ENCODE measurements at places on chromosomes 13 and 19.
A peak's percentile ranks its signal among the peaks of the same experiment; 100 is the strongest.

DNA sequence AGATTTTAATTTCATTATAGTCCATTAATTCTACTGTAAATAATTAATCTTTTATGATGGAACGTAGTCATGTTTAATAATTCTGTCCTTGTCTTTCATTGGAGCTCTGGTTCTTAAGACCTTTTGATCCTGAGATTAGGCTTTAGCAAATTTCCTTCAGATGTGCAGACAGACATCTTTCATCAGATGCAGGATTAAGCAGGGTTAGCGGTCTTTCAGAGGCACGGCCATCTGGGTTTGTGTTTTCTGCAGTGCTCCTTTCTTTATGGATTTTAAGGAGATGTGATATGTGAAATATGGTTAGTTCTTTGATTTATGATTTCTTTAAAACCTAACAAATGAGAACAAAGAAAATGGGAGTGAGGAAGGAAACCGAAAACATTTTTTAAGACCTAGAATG, 643.9 kb upstream of the SGCG start:
- no peak for DNase-seq

DNA sequence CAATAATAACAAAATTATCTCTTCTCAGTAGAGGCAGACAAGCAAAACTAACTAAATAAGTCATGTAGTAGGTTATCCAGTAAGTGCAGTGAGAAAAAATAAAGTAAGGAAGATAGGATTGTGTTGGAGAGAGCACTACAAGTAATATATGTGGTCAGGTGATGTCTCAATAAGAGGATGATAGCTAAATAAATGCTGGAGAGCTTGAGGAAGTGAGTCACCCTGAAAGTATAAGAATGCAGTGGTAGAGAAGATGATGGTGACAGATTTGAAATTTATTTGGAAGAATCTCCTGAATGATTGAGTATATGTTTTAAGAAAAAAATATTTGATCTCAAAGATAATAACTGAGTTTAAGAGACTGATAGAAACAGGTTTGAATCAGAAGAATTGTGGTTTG, 152.2 kb upstream of the PRR20A start:
- no peak for DNase-seq

DNA sequence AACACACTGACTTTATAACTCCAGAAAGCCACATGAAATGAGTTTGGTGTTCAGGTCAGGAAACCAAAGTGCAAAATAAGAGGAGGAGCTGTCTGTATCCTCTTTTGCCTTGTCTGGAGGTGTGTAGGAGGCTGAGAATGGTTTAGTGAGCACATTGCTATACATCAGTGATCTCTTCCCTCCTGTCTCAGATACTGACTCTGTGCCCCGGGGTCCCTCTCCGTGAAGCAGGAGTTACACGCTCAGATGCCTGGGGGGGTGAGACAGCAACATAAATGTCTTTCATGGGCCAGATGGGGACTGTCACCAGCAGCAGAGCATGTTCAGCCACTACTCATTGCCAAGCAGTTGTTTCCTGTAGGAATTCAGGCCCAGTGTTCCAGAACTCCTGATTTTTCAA, 285.4 kb downstream of the ATP8A2 start:
- no peak for DNase-seq

DNA sequence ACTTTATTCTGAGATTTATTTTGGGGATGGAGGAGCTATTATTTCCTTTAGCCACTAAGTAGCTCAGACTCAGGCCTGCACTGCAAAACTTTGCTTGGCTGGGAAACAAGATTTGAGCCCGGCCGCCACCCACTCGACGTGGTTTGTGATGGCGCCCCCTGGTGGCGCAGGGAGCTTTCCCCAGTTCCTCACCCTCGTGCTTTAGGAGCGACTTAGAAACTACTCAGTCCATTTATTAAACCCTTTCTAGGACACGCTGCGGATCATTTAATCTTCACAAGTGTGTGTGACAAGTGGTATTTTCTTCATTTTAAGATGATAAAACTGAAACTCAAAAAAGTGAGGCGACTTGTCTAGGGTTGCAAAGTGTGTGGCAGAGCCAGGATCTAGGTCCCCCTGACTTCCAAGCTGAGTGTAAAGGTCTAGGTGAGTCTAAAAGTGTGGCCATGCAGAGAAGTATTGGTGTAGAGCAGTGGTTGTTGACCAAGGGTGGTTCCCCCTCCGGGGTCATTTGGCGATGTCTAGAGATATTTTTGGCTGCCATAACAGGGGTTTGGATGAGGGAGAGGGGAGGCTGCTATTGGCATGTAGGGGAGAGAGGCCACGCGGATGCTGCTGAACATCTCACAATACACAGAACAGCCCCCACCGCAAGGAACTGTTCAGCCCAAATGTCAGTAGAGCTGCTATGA, 2.2 kb downstream of the CXCL17 start:
- DNase-seq: peak; percentile 90

DNA sequence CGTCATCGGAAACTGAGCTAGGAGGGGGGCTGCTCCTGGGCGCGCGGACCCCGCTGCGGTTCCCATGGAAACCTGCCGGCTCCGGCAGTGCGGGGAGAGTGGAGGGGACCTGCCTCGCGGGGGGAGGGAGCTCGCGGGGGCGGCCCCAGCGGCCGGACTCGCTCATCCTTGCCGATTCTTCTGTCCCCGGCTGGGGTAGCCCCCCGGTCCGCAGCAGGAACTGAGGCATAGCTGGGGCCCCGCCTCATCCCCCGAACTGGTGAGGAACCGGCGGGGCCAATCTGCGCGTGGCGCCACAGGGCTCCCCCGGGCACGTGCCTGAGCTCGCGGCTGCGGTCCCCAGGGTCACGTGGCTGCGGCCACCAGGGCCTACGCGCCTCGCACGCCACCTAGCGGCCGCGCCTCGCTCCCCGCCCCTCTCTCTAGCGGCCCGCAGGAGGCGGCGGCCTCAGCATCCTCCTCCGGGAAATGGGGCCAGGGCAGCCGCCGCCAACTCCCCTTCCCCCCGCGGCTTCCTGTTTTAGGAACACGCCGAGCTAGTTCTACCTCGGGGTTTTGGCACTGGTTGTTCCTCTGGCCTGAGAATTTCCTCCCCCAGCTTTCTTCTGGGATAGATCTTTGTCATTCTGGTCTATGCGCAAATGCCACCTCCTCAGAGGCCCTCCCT, 1.7 kb upstream of the ELAVL3 start:
- peak; percentile 86 for DNase-seq

- no peak for DNase-seq
Measured at GRCh38 chr19:21398851-21399250, 1.9 kb downstream of the ZNF493 start.

GRCh38 chr19:14603990-14604387, 21.1 kb downstream of the CLEC17A start:
- no peak for DNase-seq

DNA sequence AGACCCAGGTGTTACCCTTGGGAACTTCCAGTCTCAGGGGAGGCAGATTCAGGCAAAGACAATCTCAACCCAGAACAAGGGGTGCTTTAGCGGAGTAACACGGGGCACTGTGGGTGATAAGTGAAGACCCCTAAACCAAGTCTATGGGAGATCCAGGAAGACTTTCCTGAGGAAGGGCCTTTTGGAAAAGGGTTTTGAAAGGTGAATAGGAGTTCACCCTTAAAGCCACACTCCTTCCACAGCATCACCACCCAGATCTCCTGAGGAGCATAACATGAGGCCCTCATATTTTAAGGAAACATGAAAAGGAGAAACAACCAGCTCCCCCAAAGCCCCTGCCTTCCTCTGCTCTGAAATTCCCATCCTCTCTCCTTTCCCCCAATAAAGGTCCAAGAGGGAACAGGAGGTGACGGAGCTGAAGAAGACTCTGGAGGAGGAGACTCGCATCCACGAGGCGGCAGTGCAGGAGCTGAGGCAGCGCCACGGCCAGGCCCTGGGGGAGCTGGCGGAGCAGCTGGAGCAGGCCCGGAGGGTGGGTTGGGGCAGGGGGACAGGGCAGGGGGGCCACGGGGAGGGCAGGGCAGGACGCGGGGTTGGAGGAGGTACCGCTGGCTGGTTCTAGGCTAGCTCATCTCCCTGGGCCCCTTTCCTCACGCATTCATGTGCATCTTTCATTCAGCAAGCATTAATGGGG, 52.7 kb downstream of the KCNC3 start:
- DNase-seq: no peak

DNA sequence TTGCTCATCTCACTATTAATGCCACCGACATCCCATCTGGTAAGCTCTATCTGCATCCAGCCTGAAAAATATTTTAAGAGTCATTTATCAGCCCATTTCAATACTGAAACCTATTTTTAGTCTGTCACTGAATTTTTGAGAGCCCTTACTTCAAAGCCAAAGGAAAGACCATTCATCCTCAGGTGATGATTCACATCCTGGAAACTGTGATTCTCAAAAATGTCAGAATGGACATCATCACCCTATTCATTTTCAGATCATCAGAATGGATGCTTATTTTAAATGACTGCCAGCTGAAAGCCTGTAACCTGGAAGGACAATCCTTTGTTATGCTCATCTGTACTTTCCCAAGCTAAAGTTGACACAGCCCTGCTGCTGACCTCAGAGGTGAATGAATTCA, 27.0 kb downstream of the TNFSF11 start:
- no peak for DNase-seq

DNA sequence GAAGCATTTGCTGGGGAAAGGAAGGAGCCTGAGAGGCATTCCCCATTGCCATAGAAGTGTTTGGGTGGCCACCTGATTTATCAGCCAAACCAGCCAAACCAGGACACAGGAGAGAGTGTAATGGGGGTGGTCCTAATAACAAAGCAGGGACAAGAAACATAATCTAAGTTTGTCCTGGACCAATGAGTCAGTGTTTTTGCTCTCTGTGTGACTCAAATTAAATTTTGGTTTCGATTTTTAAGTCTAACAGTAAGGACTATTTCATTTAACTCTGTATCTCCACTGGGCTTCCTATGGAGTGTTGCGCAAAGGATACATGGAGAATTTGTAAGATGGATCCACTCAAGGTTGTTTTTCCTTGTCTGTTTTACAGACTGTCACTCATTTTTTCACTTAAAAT, 19.5 kb upstream of the TRPC4 start:
- no peak for DNase-seq

- no peak for DNase-seq
Measured at GRCh38 chr19:38512277-38512676, 78.8 kb downstream of the RYR1 start.

DNA sequence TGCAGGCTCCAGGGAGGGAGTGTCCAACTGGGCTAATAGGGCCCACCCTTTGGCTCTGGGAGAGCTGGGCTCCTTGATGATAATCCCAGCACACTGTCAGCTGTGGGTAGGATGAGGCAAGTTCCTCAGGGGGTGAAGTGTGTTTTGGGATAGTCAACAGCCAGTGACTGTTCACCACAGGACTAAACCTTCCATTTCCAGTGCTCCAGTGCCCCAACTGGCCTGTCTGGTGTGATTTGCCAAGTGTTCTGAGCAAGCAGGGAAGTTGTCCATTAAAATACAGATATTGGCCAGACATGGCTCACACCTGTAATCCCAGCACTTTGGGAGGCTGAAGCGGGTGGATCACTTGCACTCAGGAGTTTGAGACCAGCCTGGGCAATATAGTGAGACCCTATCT, 150.9 kb downstream of the TM9SF2 start:
- DNase-seq: no peak

GRCh38 chr19:13195678-13196077, 45.5 kb downstream of the IER2 start:
- peak; percentile 75 for DNase-seq

GRCh38 chr13:39297664-39298171, 259.5 kb downstream of the NHLRC3 start:
- no peak for DNase-seq

- peak; percentile 64 for DNase-seq
Measured at GRCh38 chr19:14361824-14362223, 19.4 kb upstream of the ADGRE5 start.

DNA sequence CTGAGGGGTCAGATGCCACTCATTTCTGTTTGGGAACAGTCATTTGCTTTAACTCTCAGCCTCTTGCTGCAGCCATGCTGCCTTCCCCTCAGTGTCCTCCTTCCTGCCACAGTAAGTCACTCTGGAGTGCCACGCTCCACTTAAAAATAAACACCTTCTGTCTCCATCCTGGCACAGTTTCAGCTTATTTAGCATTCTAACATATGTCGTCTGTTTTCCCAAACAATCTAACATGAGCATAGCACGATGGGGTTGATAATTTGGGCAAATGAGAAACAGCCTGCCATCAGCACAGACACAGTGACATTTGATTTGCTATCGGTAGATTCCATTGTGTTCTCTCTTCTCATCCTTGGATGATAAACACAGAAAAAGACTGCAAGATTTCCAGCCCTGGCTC, 768.6 kb downstream of the UQCRFS1 start:
- DNase-seq: no peak

DNA sequence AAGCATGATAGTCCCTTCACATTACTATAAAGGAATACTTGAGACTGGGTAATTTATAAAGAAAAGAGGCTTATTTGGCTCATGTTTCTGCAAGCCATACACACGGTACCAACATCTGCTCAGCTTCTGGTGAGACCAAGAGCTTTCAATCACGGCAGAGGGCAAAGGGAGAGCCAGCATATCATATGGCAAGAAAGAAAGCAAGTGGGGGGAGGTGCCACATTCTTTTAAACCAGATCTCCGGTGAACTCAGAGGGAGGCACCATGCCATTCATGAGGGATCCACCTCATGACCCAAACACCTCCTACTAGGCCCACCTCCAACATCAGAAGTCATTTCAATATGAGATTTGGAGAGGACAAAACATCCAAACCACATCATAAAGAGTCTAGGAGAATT, 20.3 kb downstream of the XPO4 start:
- DNase-seq: no peak

All from CD4-positive, alpha-beta T cell treated with Interleukin-17A for 4 hours (primary cell).